Activated CD8-positive, alpha-beta memory T cell treated with anti-CD3 and anti-CD28 coated beads for 4 hours (primary cell): ENCODE measurements at places on chromosomes 16 and 17.

DNA sequence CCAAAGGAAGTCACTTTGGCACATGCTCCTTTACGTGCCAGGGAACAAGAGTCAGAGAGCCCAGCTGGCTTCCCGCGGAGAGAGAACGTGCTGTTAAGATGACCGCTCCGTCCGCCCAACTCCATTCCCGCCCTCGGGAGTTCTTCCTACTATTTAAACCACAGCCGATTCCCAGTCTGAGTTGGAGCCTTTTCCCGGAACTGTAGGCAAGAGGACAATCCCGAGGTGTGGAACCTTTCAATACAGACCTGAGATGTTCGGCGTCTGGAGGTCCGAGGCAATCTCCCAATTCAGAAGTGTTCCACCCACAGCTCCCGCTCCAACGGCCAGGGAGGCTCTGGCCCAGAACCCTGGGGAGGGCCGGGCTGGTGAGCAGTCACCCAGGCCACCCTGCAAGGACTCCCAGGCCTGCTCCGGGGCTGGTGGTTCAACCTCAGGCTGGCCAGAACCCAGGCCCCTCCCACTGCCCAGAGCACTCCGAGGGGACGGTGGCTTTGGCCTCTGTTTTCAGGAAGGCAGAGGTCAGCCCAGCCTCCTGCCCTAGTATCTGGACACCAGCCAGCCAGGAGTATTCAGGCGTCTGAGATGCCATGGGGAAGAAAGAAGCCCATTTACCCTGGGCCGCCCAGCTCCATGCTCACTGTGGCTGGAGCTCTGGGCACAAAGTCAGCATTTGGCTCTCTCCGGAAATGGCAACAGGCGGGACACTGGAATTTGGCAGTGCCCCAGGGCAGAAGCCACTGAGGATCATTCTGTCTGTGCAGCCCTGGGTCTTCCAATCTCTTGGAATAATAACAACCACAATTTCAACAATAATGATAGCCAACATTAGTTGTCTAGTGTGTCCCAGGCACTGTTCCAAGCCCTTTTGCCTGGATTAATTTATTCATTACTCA, 21.4 kb downstream of the EMP2 start:
- no peak for DNase-seq

DNA sequence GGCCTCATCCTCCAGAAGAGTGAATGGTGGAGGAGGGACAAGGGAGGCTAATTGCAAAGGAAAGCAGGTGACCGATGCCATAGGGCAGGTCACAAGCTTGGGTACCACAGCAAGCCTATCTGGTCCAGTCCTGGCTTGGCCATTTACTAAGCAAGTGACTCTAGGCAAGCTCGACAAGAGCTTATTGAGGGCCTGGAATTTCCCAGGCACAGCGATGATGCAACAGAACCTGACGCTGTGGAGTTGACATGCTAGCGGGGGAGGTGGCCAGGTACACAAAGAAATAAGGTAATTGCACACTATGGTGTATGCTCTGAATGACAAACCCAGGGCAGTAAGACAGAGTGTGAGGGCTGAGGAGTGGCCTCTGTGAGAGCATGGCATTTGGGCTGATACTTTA, 98.5 kb downstream of the PGS1 start:
- no peak for DNase-seq

GRCh38 chr17:19648475-19649273, at the start of gene ALDH3A2:
Gene ALDH3A2, plus strand, starts transcription at chr17:19648751. Its CDS starts 221 bp downstream, at chr17:19648972.
- DNase-seq = peak; percentile 90

- no peak for DNase-seq
Measured at GRCh38 chr17:48237456-48237855, 129.9 kb downstream of the SNX11 start.

DNA sequence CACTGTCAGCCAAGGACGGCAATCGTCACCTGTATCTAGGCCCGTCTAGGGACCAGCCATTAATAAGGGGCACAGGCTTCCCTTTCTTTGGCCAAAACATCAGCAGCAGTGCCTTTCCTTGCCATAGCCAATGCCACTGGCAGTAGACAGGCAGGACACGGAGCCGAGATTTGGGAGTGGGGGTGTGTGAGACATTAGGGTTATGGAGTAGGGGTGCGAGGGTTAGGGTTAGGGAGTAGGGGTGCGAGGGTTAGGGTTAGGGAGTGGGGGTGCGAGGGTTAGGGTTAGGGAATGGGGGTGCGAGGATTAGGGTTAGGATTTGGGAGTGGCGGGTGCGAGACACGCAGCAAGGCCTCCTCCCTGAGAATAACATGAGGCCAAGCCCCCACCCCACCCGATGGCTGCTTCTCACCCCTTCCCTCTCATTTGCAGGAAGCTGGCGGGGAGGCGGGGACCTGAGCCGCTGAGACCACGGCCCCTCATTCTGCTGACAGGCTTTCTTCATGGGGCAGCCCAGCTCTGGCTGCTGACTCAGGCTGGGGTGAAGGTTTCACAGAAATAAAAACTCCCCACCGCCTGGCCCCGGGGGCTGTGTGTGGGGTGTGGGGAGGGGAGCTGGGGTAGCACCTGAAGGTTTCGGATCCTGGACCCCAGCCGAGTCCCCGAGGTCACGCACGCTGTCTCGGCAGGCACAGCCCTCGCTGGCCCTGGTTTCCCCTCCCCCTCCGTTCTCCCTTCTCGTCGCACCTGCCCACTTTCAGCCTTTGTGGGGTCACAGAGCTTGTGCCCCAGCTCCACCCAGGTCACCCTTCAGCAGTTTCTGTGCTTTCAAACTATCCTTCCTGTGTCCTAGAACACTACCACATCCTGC, 93.8 kb downstream of the PGS1 start:
- DNase-seq = no peak

DNA sequence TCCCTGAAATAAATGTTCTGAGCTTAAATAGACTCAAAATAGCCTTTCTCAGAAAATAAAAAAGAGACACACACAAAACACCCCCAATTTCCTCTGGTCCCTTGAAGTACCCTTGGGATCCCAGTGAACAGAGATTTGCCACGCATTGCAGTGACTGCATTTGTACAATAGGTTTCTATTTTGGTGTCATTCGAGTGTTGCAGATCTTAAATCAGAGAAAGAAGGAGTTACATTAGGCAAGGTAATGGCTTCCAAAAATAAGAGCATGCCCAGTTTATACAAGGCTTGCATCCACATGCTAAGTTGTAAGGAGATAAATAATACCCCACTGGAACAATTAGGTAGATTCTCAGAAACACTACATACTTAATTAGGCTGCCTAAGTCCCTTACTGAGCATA, 2.2 kb downstream of the TOX3 start:
- DNase-seq = no peak
